H9 (cell line): ENCODE measurements at places on chromosomes 5 and 9. TPM values are rescaled to one million over a fixed set of nuclear protein-coding genes. Genes with fewer than 3 reads are reported as not detected.

GRCh38 chr5:124289130-124289529 is 457.3 kb downstream of the ZNF608 start:
- H3K4me1 ChIP-seq = no peaks in the 10 kb centered on the region; the same call in 1 of the 2 replicates
- DNase-seq = no peak
- no peaks in the 10 kb centered on the region for H3K27me3 ChIP-seq
- no peaks in the 10 kb centered on the region for H3K36me3 ChIP-seq
- no peak overlapping the region for H3K27ac ChIP-seq

ADAMTS6 gene
- 0.29 and 0.33 TPM in 2 replicates for total RNA-seq

GRCh38 chr9:120654272-120654671 is 60.0 kb downstream of the MEGF9 start:
- H3K36me3 ChIP-seq = no peaks in the 10 kb centered on the region
- H3K27ac ChIP-seq = no peak overlapping the region
- no peak overlapping the region for H3K4me3 ChIP-seq
- no peaks in the 10 kb centered on the region for H3K4me1 ChIP-seq

- no peaks in the 10 kb centered on the region for H3K27me3 ChIP-seq
- peak; percentile 37 for DNase-seq
- H3K4me1 ChIP-seq = no peaks in the 10 kb centered on the region
- H3K36me3 ChIP-seq = no peaks in the 10 kb centered on the region
- H3K27ac ChIP-seq = no peak overlapping the region
Observed at GRCh38 chr9:112921549-112921948, 30.9 kb upstream of the SLC46A2 start.

TLR4 gene
- 0.07 TPM in 2 replicates for total RNA-seq

PLAA gene
- 64.3 and 65.0 TPM in 2 replicates for total RNA-seq
